Right ventricle myocardium superior (tissue), 1 donor: ENCODE measurements at places on chromosomes 5 and 9. TPM values are rescaled to one million over a fixed set of nuclear protein-coding genes. Genes with fewer than 3 reads are reported as not detected.

Gene DMAC1
- total RNA-seq, result 130 TPM

Gene ZNF608
- 8.6 TPM for total RNA-seq

Gene HTR1A
- total RNA-seq, result not detected

Gene UNC5A
- total RNA-seq, result 0.05 TPM

Gene NR2F1-AS1
- total RNA-seq, result 0.22 TPM

Gene GNAQ
- 12.2 TPM for total RNA-seq

Gene PCSK1
- total RNA-seq, result not detected

Gene ALDH1A1
- total RNA-seq, result 19.8 TPM

Gene GFI1B
- total RNA-seq, result not detected

Gene SOX30
- 0.13 TPM for total RNA-seq

GRCh38 chr5:140345919-140346347, 470 bp downstream of the HBEGF start:
- DNase-seq, result peak; percentile 85

DNA sequence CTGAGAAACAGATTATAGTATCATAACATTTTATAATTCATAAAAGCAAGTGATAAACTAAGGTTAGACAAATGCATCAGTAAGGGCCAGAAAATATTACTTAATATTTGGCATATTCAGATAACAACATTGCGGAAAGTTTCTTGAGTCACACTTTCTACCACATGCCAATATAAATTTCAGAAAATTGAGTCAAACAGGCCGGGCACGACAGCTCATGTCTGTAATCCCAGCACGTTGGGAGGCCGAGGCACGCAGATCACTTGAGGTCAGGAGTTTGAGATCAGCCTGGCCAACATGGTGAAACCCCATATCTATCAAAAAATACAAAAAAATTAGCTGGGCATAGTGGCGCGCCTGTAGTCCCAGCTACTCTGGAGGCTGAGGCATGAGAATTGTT, 47.1 kb downstream of the SLC38A9 start:
- peak; percentile 42 for DNase-seq

DNA sequence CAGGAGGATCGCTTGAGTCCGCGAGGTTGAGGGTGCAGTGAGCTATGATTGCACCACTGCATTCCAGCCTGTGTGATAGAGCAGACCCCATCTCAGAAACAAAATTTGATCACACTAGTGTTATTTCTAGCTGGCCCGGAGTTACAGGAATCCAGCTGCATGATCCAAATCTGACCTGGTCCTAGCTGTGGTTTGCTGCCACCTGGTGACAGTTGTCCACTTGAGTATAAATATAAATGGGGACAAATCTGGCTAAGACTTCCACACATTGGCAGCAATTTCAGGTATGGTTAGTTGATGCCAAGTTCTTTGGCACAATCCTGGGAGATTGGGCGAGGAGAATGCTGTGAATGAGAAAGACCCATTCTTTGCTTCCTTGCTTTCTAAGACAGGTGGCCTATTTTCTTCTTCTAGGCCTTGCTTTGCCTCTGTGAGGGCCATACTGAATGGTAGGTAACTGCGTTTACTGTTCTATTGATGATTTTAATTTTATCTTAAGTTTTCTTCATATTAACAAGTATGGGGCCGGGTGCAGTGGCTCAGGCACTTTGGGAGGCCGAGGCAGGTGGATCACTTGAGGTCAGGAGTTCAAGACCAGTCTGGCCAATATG, 35.4 kb downstream of the UBE2R2 start:
- peak; percentile 79 for DNase-seq

GRCh38 chr9:105114318-105114717, 130.1 kb upstream of the SLC44A1 start:
- no peak for DNase-seq

GRCh38 chr5:169100735-169101075, 200.2 kb downstream of the SLIT3 start:
- DNase-seq, result no peak

DNA sequence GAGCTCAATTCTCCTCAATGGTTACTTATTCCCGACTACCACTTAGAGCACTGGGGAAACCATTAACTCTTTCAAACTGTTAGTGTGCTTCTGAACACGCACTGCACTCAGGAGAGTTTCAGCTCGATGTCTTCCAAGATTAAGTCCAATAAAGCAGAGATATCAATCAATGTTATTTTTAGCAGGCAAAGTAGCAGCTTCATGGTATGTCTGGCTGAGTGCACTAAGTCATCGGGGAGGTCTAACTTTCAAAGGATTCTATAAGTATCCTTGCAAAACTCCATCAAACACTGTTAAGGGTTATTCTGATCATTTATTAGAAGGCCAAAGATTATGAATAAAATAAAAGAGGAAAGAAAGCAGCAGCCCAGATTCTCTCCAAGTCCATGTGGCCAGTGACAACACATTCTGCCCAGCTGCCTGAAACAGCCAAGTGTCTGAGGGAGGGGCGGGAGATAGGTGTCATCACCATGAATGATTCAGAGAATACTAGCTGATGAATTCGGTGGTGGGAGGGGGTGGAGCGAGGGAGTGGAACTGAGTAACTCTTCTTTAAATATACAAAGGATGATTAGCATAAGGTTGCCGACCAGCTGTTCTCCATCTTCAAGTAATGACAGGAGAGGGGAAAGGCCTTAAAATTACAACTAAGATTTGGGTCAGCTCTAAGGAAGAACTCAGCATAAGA, 21.3 kb downstream of the NREP start:
- DNase-seq, result no peak

GRCh38 chr5:154038261-154038706, 426 bp downstream of the FAM114A2 start:
- no peak for DNase-seq

- DNase-seq, result no peak
These were observed 559.0 kb upstream of the DAP start for GRCh38 chr5:11319836-11320580.

- DNase-seq, result no peak
These were observed 618.8 kb upstream of the KLF4 start for GRCh38 chr9:108108280-108108851.

DNA sequence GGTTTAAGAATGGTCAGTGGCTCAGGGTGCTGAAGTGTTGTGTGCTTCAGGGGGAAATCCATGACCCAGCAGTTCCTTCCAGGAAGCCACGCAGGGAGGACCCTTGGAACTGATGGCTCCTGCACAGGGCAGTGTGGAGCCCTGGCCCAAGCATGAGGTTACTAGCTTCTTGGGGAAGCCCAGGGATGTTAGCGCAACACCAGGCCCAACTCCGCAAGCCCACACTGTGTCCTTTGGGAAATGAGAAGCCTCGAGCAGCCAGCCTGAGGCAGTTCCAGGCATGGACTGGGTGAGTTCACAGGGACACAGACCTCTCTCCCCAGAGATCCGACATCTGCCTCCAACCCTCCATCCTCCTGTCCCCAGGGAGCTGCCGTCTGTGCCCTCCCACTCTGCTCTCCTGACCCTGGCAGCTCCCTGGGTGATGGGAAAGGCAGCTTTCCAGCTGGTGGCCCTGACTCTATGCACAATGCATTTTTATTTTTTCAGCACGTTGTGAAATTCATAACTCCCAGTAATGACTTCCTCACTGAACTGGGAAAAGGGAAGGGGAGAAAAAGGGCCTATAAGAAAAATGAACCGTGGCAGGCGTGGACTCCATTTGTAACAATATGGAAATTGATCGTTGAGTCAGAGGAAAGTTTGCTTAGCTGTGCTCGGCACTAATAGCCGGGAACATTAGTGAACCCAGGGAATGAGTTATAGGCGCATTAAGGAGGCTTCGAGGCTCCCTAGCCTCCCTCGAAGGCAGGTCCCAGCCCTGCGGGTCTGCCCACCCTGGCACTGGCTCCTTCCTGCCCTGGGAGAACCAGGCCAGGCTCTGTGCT, 34.1 kb downstream of the LMX1B start:
- no peak for DNase-seq

DNA sequence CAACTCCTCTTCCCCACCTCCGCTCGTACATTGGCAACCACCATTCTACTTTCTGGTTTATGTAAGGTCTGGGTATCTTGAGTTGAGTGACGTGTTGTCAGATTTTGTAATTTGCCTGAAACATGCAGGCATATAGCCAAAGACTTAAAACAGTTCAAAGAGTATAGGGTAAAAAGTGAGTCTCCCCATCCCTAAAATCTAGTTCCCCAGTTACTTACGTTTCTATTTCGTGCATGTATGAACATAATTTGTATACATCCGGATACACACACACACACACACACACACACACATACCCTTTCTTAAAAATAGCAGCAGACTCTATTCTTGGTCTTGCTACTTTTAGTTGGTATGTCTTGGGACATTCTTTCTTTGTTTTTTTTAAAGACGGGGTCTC, 915 bp downstream of the HSDL2 start:
- DNase-seq, result no peak

GRCh38 chr9:123741214-123741613, 188.7 kb downstream of the DENND1A start:
- no peak for DNase-seq

- no peak for DNase-seq
These were observed 388.5 kb upstream of the CTNND2 start for GRCh38 chr5:12292610-12293204.

DNA sequence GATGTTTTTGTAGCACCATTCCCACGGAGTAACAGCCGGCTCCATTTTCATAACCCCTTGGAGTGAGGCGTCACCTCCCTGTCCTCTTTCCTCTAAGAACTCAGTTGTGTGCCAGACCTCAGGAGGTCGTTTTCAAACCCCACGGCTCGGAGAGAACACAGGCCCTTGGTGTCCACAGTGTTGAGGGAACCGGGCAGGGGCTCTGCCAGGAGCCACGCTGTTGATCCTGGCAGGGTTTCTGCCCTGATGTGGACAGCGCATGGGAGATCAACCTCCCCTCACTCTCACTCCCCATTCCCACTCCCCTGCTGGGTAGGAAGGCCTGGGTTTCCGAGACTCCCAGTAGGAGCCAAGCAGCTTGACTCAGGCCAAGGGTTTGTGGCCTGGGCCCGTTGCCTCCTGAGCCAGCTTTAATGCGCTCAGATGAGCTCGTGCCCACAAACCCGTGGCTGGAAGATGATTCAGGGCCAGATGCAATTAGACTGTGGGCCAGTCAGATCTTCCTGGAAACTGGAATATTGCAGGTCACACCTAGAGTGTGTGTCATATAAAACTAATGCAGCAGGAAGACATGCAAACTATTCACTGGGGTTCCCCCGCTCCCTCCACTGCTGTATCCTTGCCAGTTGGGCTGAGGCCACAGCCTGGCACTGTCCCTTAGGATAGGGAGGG, 133.4 kb downstream of the SLC12A2 start:
- DNase-seq, result peak; percentile 57

- no peak for DNase-seq
These were observed 38.2 kb upstream of the SEMA4D start for GRCh38 chr9:89536145-89536574.

- no peak for DNase-seq
These were observed 13.8 kb downstream of the LEAP2 start for GRCh38 chr5:132887283-132887682.

DNA sequence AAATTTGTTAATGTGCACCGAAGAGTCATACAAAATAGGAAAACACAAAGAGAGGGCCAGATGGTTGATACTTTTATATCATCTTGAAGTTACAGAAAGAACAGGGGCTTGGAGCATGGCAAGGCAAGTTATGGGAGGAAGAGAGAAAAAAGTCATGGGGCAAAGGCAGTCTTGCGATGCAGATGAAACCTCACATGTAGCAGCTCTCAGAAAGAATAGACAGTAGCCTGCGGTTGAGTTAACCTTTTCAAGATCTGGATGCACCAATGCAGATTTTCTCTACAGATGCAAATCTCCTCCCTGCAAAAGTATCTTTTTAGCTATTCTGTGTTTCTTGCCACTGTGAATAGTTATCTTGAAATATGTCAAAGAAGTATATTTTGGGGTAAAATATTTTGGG, 243.9 kb downstream of the TMEM167A start:
- no peak for DNase-seq

DNA sequence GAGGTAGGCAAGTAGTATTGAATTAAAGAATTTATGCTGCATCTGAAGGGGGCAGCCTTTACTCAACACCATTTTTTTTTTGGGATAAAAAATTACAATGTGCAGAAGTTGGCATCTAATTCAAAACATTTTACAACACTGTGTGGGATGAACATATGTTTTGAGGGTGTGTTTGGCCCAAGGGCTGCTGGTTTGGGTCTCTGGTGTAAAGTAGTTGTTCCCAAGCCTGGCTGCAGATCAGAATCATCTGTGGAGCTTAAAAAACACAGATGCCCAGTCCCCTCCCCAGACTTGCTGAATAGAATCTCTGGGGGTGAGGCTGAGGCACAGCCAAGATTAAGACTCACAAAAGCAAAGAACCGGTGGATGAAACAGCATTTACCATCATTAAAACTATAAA, 33.0 kb upstream of the PDZD2 start:
- DNase-seq, result no peak
